ENCODE measurements at places on chromosomes 7 and 10.

DNA sequence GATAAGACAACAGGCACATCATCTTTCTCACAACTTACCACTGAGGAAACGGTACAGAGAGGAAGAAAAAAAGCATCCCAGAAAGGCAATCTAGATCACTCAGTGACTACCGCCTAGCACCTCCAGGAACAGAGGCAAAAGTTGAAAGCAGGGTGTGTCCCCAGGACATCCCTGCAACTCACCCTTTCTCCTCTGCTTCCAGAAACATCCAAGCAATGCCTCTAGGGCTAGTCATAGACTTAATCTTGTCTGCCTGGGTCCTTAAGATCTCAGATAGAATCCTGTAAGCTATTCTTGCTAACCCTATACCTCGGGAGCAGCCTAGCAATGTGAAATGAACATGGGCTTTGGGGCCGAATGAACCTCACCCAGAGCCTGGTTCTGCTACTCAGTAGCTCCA, 18.8 kb upstream of the PDCD4 start:
- DNase-seq: no peak

DNA sequence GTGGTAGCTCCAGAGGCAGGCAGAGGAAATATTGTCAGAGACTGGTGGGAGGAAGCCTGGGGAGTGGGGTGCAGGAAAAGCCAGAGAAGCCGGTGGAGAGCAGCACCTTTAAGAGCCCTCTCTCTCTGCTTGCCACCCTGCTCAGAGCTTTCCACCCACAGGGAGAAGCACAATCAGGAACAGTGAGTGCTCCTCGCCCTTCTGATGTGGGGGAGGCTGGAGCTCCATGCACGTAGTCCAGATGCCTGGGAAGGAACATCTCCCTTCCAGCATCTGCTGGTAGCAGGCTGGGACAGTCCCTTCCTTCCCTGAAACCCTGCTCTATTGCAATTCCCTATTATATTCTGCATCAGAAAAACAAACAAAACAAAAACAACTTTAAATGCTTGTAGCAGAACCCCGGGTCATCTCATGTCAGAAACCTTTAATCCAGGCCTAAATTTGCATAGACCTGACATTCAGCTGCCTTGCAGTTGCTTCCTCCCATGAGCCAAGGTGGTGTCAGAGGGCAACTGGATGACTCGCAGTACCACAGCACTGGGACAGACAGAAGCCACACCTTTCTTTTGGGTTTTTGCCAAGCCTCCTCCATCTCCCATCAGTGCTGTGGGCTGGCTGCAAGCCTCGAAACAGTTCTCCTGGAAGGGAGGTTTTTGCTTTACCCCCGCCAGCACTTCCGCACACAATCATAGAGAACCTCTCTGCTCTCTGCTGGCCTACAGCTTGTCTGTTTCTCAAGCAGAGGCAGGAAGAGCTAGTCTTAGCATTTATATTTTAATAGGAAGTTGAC, 13.1 kb downstream of the AVPI1 start:
- DNase-seq: no peak

DNA sequence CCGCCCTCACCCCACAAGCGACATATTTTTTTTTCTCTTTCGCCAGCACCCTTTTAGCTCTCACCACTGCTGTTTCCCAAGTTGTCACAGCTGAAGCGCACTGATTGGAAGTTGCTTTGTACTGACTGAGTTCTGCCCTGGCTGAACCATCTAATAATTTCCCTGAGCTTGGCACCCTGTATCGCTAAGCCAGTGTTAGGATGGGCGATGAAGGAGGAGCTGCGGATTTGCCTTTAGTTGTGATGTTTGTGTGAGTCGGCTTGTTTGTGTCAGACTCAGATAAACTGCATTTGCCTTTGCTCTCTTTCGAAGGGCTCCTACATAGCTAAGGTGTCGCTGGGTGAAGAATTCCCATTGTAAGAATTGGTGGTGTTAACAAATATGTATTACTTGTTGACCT, 1.3 kb upstream of the ATXN7L1 start:
- no peak for DNase-seq

- DNase-seq: no peak
Observed at GRCh38 chr7:42128703-42129102, 108.3 kb downstream of the GLI3 start.

DNA sequence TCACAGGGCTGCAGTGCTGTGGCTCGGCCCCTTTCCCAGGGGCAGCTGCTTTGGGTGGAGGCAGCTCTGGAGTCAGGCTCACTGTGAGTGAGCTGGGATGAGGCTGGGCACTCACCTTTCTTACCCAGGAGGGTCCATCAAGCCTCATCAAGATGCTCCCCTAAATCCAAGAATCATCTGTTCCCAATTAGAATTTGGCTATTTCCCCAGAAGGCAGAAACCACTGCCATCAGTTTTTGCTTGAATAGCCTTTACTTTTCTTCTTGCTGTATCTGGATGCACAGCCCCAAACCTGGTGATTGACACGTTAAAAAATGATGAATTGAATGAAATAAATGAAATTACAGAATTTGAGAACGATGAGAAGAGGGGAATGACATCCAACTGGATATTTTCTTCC, 74.3 kb upstream of the LYZL1 start:
- no peak for DNase-seq

GRCh38 chr10:1199345-1199673, 143.1 kb downstream of the WDR37 start:
- DNase-seq: no peak

DNA sequence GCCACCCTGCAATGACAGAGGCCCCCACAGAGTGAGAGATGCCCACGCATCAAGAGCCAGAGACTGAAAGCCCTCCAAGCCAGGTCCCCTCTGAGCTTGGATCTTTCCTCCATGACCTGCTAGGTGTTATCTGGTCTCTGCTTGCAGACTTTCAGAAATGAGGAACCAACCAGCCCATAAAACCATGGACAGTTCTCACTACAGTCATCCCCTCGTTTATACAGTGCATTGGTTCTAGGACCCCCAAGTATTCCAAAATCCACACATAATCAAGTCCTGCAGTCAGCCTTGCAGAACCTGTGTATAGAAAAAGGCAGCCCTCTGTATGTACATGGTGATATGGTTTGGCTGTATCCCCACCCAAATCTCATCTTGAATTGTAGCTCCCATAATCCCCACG, 23.1 kb downstream of the NPFFR1 start:
- DNase-seq: no peak

- no peak for DNase-seq
Observed at GRCh38 chr10:131131726-131132591, 179.6 kb downstream of the TCERG1L start.

- DNase-seq: no peak
Observed at GRCh38 chr10:83272666-83273434, 866.5 kb upstream of the GHITM start.

DNA sequence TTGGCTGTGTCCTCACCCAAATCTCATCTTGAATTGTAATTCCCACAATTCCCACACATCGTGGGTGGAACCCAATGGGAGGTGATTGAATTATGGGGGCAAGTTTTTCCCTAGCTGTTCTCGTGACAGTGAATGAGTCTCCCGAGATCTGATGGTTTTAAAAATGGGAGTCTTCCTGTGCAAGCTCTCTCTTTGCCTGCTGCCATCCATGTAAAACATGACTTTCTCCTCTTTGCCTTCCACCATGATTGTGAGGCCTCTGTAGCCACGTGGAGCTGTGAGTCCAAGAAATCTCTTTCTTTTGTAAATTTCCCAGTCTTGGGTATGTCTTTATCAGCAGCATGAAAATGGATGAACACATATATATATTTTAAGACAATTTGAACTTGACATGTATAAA, 285.4 kb downstream of the BAMBI start:
- DNase-seq: no peak

DNA sequence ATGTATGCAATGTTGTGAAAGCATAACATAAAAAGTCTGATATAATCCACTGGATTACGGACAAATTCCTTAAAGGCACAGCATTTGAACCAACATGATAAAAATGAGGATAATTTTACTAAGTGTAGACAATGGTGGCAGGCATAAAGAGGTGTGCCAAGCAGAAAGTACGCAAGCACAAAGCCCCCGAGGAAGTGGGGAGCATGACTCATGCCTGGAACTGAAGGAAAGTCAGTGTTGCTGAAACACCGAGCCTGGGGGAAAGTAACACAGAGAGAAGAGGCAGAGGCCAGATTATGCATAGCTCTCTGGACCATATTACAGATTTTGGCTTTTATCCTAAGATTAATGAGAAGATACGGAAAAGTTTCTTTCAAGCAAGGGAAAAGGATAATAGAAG, 490.0 kb upstream of the PHF14 start:
- no peak for DNase-seq

- DNase-seq: no peak
Observed at GRCh38 chr7:28296571-28297483, 115.5 kb upstream of the CREB5 start.

GRCh38 chr7:90474284-90475210, 5.1 kb downstream of the PTTG1IP2 start:
- DNase-seq: no peak

- DNase-seq: no peak
Observed at GRCh38 chr7:42448901-42449300, 211.9 kb upstream of the GLI3 start.

- no peak for DNase-seq
Observed at GRCh38 chr7:28180031-28180363, 598 bp downstream of the JAZF1 start.

DNA sequence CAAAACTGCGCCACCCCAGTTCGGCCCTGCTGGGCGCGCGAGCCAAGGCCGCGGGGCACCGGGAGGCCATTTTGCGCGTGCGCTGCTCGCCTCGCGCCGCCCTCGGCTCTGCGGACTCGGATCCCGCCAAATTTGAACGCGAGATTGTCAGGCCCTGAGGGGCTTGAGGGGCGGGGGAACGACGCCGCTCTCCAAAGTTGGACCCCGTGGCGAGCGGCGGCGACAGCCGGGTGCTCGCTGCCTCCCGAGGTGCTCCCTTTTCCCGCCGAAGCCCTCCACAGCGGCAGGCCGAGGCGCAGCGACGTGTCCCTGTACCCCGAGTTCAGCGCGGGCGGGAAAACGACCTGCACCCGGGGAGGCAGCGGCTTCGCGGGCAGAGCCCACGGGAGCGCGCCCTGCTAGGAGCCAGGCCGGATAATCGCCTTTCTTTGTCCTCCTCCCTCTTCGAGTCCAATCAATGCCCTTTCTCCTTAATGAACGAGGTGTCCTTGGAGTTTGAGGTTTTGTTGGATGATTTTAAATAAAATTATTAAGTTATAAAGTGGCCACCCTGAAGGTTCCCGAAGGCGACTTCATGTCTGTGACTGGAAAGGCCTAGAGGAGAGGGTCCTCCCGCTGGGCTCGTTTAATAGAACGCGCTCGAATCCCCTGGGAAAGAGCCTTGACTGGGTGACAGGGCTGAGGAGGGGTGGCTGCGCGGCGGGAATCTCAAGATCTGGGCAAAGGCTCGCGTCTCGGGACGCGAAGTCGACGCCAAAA, 10.7 kb upstream of the SPAG6 start:
- no peak for DNase-seq

DNA sequence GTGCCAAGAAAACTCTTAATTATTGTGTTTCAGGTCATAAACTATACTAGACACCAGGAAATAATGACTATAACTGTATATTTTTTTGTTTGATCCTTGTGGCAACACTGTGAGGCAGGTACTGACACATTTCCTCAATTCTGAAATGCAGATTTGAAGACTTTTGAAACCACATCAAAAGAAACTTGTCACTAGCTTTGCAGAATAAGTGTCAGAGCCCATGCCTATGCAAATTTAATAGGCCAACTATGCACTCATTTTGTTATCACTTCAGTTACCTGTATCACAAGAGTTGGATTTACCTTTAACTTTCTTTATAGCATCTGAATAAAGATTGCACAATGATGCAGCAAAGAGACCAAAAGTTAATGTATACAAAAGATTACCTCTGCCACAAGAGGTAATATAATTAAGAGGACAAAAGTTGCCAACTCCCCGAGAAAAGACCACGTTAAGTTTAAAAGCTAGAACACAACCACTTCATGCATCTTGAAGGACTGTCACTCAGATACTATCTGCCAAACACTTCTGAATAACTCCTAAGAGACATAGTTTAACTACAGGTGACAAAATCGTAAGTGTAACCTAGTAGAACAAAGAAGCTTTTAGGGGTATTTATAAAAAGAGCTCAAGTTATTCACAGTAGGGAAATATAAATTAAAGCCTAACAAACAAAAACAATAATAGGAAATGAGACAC, 80.5 kb downstream of the ELAPOR2 start:
- peak; percentile 24 for DNase-seq

DNA sequence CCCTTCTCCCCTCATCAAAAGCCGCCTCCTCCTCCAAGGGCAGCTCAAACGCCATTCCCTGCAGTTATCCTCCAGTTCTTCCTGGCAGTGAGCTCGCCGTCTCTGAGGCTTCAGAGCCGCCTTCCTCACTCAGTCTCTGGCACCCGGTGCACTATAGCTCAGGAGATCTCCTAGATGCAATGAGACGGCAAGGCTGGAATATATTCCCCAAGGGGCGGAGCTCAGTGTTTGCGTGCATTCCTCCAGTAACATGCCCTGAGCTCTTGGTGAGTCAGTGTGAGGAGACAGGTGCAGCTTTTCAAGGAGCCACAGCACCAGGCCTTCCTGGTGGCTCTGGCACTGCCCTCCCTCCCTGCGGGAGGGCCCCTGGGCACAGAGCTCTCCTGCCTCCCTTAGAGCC, 512.6 kb upstream of the FOXK1 start:
- no peak for DNase-seq

DNA sequence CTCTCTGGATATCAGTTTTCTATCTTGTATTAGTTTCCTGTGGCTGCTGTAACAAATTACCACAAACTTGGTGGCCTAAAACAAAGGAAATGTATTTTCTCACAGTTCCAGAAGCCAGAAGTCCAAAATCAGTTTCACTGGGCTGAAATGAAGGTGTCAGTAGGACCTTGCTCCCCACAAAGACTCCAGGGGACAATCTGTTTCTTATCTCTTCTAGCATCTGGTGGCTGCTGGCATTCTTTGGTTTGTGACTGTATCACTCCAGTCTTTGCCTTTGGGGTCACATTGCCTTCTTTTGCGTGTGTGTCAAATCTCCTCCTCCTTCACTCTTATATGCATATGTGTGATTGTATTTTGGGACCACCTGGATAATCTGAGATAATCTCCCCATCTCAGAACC, 153.0 kb upstream of the PRPS1L1 start:
- DNase-seq: no peak

GRCh38 chr7:42453931-42454361, 216.9 kb upstream of the GLI3 start:
- no peak for DNase-seq

- no peak for DNase-seq
Observed at GRCh38 chr10:68385740-68386139, 21.3 kb downstream of the RUFY2 start.

- DNase-seq: no peak
Observed at GRCh38 chr10:129909531-129910256, 54.4 kb downstream of the EBF3 start.

DNA sequence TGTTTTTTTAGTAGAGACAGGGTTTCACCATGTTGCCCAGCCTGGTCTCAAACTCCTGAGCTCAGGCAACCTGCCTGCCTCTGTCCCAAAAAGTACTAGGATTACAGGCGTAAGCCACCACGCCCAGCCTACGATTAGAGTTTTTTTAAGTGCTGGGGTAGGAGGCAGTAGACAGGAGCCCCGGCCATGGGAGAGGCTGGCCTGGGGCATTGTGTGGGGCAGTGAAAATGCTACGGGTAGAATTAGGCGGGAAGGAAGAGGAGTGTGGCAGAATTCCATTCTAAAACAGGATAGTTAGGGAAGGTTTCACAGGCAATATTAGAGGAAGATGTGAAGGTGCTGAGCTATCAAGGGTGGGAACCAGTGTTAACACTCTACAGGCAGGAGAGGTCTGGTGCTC, 31.3 kb upstream of the FXYD4 start:
- DNase-seq: no peak

GRCh38 chr10:29387269-29387668, 98.4 kb downstream of the LYZL1 start:
- DNase-seq: no peak
